ENCODE measurements at places on chromosomes 16 and 17.

GRCh38 chr17:21025451-21025850, 17.4 kb downstream of the USP22 start:
- no peak overlapping the region for H3K4me3 ChIP-seq
- no peak overlapping the region for H3K27ac ChIP-seq
- H3K4me1 ChIP-seq: peaks cover 68% of the 10 kb centered on the region
- H3K36me3 ChIP-seq: peaks cover 22% of the 10 kb centered on the region

- DNase-seq: no peak
- H3K4me3 ChIP-seq: no peak overlapping the region
- peaks cover 6% of the 10 kb centered on the region for H3K4me1 ChIP-seq
- no peaks in the 10 kb centered on the region for H3K27me3 ChIP-seq
Observed at GRCh38 chr17:80080081-80080480, 21.3 kb upstream of the GAA start.

- DNase-seq: peak; percentile 85
- H3K4me3 ChIP-seq: peak overlapping the region; percentile 22
- H3K27me3 ChIP-seq: no peaks in the 10 kb centered on the region
- peak overlapping the region; percentile 82 for H3K27ac ChIP-seq
Observed at GRCh38 chr17:77451245-77451893, 310.6 kb downstream of the SEC14L1 start.

GRCh38 chr16:67723911-67724305, 4.8 kb upstream of the GFOD2 start:
- no peaks in the 10 kb centered on the region for H3K27me3 ChIP-seq
- H3K36me3 ChIP-seq: peaks cover 6% of the 10 kb centered on the region
- H3K27ac ChIP-seq: no peak overlapping the region
- H3K4me1 ChIP-seq: peaks cover 5% of the 10 kb centered on the region

DNA sequence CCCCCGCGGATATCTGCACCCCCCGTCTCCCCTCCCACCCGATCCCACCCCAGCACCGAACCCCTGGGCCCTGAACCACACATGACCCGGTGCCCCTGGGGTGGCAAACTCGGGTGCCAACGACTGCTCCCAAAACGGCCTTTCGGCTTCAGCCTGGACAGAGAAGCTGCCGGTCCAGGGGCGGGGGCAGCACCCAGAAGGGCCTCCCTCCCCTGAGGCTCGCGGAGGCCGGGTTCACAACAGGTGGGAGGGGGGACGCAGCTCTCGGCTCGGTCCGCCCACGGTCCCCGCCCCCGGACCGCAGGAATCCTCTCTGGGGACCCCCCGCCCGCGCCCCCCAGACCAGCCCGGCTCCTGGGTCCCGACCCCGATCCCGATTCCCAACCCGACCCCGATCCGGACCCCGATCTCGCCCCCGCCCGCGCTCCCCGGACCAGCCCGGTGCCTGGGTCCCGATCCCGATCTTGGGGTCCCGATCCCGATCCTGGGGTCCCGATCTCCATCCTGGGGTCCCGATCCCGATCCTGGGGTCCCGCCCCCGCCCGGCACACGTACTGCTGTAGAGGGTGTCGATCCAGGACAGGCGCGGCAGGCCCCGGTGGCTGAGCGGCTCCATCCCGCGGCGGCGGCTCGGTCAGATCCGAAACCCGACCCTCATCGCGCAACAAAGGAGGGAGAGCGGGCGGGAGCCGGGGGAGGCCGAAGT, 516 bp downstream of the ABR start:
- peak; percentile 47 for DNase-seq
- H3K4me1 ChIP-seq: peaks cover 32% of the 10 kb centered on the region
- no peaks in the 10 kb centered on the region for H3K36me3 ChIP-seq
- peak overlapping the region; percentile 60 for H3K27ac ChIP-seq
- no peaks in the 10 kb centered on the region for H3K27me3 ChIP-seq

- no peak overlapping the region for H3K4me3 ChIP-seq
- DNase-seq: no peak
- no peaks in the 10 kb centered on the region for H3K27me3 ChIP-seq
- H3K27ac ChIP-seq: no peak overlapping the region
- H3K36me3 ChIP-seq: peaks cover 50% of the 10 kb centered on the region
Observed at GRCh38 chr17:50487213-50488096, 8.8 kb downstream of the RSAD1 start.

GRCh38 chr16:61897657-61898056, 138.6 kb downstream of the CDH8 start:
- DNase-seq: no peak
- no peak overlapping the region for H3K4me3 ChIP-seq
- no peaks in the 10 kb centered on the region for H3K4me1 ChIP-seq

- H3K27me3 ChIP-seq: no peaks in the 10 kb centered on the region
- no peaks in the 10 kb centered on the region for H3K36me3 ChIP-seq
- H3K4me1 ChIP-seq: no peaks in the 10 kb centered on the region
- H3K27ac ChIP-seq: no peak overlapping the region
- no peak for DNase-seq
- no peak overlapping the region for H3K4me3 ChIP-seq
Observed at GRCh38 chr17:10053782-10054540, 144.4 kb downstream of the GAS7 start.

- H3K4me3 ChIP-seq: no peak overlapping the region
- H3K36me3 ChIP-seq: no peaks in the 10 kb centered on the region
- no peaks in the 10 kb centered on the region for H3K27me3 ChIP-seq
- no peak for DNase-seq
- H3K4me1 ChIP-seq: peaks cover 30% of the 10 kb centered on the region
- H3K27ac ChIP-seq: no peak overlapping the region
Observed at GRCh38 chr17:81054308-81054707, 19.4 kb downstream of the BAIAP2 start.

GRCh38 chr17:21282231-21282630, 2.3 kb upstream of the MAP2K3 start:
- no peaks in the 10 kb centered on the region for H3K27me3 ChIP-seq
- no peak overlapping the region for H3K4me3 ChIP-seq
- no peak overlapping the region for H3K27ac ChIP-seq
- DNase-seq: no peak
- H3K36me3 ChIP-seq: no peaks in the 10 kb centered on the region

DNA sequence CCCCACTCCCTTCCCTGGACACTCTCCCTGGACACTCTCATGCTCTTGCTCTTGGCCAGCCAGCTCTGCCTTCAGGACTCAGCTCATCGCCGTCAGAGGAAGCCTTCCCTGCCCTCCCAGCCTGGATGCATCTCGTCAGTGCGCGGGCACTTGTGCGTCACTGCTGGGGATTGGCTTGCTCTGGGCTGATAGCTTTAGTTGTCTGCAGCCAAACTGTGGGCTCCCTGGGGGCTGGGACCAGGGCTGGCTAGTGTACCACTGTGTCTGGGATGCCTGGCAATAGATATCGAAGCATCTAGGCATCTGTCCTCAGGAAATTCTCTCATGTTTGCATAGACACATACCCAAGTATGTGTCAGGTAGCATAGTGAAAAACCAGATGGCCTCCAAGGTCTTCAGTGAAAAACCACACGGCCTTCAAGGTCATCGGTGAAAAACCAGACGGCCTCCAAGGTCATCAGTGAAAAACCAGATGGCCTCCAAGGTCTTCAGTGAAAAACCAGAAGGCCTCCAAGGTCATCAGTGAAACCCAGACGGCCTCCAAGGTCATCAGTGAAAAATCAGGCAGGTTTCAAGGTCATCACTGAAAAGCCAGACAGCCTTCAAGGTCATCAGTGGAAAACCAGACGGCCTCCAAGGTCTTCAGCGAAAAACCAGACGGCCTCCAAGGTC, 72.0 kb downstream of the CMIP start:
- H3K4me3 ChIP-seq: no peak overlapping the region
- DNase-seq: no peak
- peaks cover 56% of the 10 kb centered on the region for H3K4me1 ChIP-seq
- H3K27ac ChIP-seq: no peak overlapping the region

DNA sequence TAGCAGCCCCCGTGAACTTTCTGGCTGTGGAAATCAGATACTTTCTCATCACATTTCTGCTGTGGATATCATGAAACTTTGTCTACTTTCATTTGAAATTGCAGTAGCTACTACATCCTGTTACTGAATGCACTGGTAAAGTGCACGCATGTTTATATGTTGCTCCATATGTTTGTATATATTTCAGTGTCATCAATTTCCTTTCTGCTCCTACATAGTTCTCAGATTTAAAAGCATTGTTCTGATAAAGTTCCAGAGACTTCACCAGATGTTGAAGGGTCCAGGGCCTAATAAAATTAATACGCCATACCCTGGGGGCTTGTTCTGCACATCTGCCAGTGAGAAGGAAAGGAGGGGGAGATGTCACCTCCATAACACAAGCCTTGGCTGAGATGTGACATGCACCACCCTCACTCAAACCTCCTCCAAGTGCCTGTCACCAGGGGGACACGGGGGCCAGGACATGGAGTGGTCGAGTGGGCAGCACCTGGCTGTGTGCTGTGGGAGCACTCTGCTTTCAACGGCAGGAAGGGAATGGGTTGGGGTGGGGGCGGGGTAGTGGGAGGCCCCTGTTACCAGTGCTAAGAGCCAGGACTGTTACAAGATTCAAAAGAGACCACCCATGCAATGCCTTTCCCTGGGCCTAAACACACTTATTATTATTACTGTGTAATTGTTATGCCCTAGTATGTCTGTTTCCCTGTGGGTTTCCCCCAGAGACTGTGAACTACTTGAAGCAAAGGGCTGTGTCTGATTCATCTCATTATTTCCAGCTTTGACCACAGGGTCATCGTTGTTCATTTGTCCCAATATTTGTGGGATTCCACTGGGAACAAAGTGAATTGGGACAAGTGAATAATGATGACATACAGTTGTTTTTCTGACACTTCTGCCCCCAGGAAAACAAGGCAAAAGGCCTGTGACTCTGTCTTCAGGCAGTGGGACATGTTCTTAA, 193.4 kb downstream of the FOXL1 start:
- no peaks in the 10 kb centered on the region for H3K27me3 ChIP-seq
- no peak overlapping the region for H3K27ac ChIP-seq
- peaks cover 3% of the 10 kb centered on the region for H3K4me1 ChIP-seq

GRCh38 chr17:3474212-3474611, 1.6 kb upstream of the ASPA start:
- H3K4me3 ChIP-seq: no peak overlapping the region
- no peak overlapping the region for H3K27ac ChIP-seq
- H3K27me3 ChIP-seq: no peaks in the 10 kb centered on the region
- H3K36me3 ChIP-seq: no peaks in the 10 kb centered on the region

GRCh38 chr17:65776890-65777289, 215.4 kb upstream of the AXIN2 start:
- H3K27me3 ChIP-seq: no peaks in the 10 kb centered on the region
- DNase-seq: no peak
- no peaks in the 10 kb centered on the region for H3K4me1 ChIP-seq
- H3K4me3 ChIP-seq: no peak overlapping the region
- H3K36me3 ChIP-seq: no peaks in the 10 kb centered on the region

DNA sequence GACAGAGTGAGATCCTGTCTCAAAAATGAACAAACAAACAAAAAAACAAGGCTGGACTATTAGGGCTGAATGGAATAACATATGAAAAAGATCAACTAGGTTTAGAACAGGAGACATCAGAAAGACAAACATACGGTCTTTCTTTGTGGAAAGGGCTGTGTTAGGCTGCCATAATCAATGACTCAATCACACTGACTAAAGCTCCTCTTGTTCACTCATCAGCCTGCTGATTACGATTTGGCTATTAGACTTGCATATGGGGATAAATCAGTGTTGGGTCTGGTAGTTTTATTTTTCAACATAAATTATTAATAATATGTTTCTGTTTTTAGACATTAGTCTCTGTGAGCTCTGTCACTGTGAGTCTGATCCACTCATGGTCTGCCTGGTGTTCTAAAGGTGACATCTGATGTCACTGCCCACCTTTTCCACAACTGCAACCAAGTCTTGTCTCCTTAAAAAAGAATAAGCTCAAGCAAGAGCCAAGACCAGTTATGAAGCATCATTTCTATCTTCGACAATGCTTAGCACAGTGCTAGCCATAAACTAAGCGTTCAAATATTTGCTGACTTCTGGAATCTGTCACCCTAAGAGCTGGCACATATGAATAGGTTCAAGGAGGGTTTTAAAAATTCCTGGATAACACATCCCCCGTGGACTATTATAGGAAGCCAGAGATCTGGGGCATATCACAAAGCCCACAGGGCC, 10.2 kb downstream of the CFAP20 start:
- no peak overlapping the region for H3K4me3 ChIP-seq
- DNase-seq: no peak
- no peaks in the 10 kb centered on the region for H3K27me3 ChIP-seq
- peaks cover 90% of the 10 kb centered on the region for H3K4me1 ChIP-seq
- peak overlapping the region; percentile 22 for H3K27ac ChIP-seq

- peaks cover 38% of the 10 kb centered on the region for H3K4me1 ChIP-seq
- H3K36me3 ChIP-seq: no peaks in the 10 kb centered on the region
- no peaks in the 10 kb centered on the region for H3K27me3 ChIP-seq
- H3K27ac ChIP-seq: no peak overlapping the region
- no peak overlapping the region for H3K4me3 ChIP-seq
Observed at GRCh38 chr17:39194985-39195524, 2.4 kb downstream of the CACNB1 start.

Measured in heart left ventricle (tissue), 16 donors.